Omental fat pad (tissue), 4 donors: ENCODE measurements at places on chromosomes 12 and 14. TPM values are rescaled to one million over a fixed set of nuclear protein-coding genes. Genes with fewer than 3 reads are reported as not detected.

GRCh38 chr12:111842556-111843396 lies 748 bp downstream of the MAPKAPK5 start:
- DNase-seq: no peak

DNA sequence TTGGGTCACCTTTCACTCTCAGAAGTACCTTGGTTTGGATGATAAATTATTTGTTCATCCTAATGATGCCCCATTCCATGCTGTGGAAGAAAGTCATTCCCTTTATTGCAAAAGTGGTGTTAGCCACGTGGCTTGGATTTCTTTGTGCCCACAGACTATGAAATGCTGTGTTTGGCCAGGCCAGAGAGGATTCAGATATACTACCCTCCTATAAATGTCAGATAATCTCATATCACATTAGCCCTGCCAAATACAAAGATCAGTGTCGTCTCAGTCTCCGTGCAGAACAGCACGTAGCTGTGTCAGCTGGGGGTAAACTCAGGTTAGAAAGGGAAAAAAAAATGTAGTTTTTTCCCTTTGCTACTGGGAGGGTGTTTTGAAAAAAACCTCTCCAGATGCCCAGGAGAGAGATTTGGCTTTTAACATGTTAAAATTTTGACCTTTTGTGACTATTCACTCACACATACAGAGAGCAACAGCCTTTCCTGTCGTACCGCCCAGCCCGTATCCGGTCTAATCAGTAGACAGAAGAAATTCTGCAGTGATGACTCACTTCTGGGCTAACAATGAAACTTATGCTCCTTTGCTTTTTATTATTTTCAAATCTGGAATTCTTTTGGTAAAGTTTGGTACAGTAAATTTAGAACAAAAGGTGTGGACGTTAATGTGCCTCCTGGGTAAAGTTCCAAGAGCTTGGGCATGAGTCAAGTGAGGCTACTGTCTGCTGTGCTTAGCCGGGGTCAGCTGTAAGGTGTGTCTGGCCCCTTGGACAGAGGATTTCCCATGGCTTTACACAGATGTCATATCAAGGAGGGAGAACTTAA lies 8.5 kb upstream of the PTPRB start:
- DNase-seq: no peak

DNA sequence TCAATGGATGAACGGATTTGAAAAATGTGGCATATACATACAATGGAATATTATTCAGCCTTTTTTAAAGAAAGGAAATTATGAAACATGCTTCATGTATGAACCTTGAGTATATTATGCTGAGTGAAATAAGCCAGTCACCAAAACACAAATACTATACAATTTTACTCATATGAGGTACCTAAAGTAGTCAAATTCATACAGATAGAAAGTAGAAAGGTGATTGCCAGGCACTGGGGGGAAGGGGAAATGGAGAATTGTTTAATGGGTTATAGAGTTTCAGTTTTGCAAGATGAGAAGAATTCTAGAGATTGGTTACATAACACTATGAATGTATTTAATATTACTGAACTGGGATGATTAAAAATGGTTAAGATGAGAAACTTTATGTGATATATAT lies 171.4 kb downstream of the TMTC3 start:
- no peak for DNase-seq

Gene TAS2R8
- total RNA-seq: not detected
